ENCODE measurements at places on chromosomes 6 and 20. TPM values are rescaled to one million over a fixed set of nuclear protein-coding genes. Genes with fewer than 3 reads are reported as not detected.

TSBP1 gene
- polyA plus RNA-seq = not detected

- no peak for DNase-seq
Measured at GRCh38 chr6:128365520-128366160, 154.8 kb downstream of the PTPRK start.

GRCh38 chr6:168877821-168878282 is 375.8 kb downstream of the THBS2 start:
- no peak for DNase-seq

SUMO4 gene
- 0.90 TPM for polyA plus RNA-seq

- DNase-seq = no peak
Measured at GRCh38 chr6:4655196-4656025, 120.8 kb upstream of the CDYL start.

HSPA12B gene
- 13.9 TPM for polyA plus RNA-seq

GRCh38 chr6:150366118-150366778 is 2.6 kb upstream of the IYD start:
- no peak for DNase-seq

- DNase-seq = no peak
Measured at GRCh38 chr6:37503309-37503965, 3.7 kb upstream of the CCDC167 start.

- DNase-seq = no peak
Measured at GRCh38 chr20:14888134-14888533, 550.7 kb upstream of the FLRT3 start.

GRCh38 chr6:4448841-4449240 is 313.5 kb upstream of the ECI2 start:
- DNase-seq = no peak

GNAS-AS1 gene
- polyA plus RNA-seq = 0.83 TPM

TGM2 gene
- polyA plus RNA-seq = 35.0 TPM

DNA sequence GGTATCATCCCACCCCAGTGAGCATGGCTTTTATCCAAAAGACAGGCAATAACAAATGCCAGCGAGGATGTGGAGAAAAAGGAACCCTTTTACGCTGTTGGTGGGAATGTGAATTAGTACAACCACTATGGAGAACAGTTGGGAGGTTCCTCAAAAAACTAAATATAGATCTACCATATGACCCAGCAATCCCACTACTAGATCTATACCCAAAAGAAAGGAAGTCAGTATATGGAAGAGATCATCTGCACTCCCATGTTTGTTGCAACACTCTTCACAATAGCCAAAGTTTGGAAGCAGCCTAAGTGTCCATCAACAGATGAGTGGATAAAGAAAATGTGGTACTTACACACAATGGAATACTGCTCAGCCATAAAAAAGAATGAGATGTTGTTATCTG is 5.9 kb upstream of the KIAA1755 start:
- DNase-seq = no peak

GRCh38 chr6:14431385-14432330 is 314.1 kb downstream of the CD83 start:
- no peak for DNase-seq

- DNase-seq = no peak
Measured at GRCh38 chr6:100202417-100203194, 208.6 kb upstream of the MCHR2 start.

DNA sequence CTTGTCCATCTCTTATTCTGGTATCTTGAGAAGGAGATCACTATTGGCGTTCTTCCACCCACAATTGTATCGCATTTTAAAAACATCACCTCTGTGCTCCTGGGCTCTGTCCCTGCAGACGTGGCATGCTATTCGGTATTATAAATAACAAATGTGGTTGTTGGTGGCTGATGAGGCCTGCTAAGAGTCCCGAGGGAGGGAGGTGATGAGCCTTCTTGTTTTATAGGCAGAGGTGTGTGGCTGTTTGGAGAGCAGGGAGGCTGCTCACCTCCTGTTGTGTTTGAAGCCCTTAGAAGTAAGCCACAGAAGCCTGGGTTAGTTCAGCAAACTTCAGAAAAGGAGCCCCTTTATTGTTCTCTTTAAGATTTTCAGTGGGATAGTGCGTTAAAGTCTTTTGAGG is 15.6 kb downstream of the MANBAL start:
- DNase-seq = no peak
